Bronchial epithelial cell (primary cell): ENCODE measurements at places on chromosomes 7 and 10.

DNA sequence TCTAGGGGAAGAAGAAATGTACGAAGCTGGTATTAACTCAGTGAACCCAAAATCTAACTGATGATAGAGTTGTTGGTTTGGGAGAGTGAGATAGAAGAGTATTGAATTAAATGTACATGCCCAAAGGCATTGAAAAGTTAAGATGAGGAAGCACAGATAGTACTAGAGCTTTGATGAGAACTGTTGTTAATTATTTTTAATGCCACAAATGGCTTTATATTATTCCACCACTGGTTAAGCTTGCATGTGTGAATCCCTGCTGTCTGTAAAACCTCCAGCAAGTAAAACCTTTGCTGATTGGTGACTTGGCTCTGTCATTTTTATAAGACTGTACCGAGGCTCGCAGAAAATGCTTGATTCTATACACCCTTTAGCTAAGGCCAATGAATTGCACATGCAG, 382.7 kb upstream of the LRGUK start:
- DNase-seq = no peak

GRCh38 chr7:22444181-22444971, 55.6 kb downstream of the STEAP1B start:
- DNase-seq = peak; percentile 68

DNA sequence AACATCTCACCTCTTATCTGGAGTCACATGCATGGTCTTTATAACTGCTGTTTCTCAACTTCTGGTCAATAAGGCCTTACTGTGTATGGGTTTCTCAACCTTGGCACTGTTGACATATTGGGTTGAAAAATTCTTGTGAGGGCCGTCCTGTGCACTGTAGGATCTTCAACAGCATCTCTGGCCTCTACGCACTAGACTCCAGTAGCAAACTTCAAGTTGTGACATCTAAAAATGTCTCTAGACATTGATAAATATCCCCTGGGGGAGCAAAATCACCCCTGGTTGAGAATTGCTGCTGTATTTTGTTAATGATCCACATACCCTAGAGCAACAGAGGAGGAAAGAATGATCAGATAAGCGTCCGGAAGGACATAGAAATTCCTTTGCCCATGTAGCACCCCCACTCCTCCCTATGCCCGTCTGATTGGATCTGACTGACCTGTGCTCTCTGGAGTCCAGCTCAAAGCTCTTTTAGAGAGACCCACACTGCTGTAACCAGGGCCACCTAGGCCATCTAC, 423.5 kb upstream of the ZMIZ1 start:
- no peak for DNase-seq

GRCh38 chr10:72588266-72588665, 37.6 kb downstream of the MICU1 start:
- no peak for DNase-seq

DNA sequence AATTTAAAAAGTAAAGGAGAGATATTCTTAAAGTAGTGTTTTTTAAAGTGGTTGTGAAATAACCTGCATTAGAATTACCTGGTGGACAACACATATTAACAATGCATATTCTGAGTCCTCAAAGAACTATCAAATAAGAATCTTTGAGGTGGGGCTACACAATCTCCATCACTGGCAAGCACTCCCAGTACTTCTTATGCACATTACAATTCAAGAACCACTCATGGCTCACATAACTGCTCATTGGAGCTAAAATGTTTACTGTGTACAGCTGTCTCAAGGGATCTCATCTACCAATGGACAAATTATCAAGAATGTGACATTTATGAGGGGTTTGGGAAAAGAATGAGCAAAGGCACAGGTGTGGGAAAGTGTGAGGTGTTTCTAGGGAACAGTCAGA, 692.0 kb downstream of the PHTF2 start:
- DNase-seq = no peak

DNA sequence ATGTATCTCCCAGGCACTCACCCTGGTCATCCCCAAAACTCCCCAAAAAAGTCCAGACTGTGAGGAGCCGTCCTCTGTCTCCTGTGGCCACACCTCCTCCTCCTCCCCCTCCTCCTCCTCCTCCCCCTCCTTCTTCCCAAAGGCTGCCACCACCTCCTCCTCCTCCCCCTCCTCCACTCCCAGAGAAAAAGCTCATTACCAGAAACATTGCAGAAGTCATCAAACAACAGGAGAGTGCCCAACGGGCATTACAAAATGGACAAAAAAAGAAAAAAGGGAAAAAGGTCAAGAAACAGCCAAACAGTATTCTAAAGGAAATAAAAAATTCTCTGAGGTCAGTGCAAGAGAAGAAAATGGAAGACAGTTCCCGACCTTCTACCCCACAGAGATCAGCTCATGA, 7.1 kb downstream of the LMOD2 start:
- DNase-seq = no peak

GRCh38 chr7:22572937-22573336, 72.9 kb upstream of the STEAP1B start:
- DNase-seq = peak; percentile 100

DNA sequence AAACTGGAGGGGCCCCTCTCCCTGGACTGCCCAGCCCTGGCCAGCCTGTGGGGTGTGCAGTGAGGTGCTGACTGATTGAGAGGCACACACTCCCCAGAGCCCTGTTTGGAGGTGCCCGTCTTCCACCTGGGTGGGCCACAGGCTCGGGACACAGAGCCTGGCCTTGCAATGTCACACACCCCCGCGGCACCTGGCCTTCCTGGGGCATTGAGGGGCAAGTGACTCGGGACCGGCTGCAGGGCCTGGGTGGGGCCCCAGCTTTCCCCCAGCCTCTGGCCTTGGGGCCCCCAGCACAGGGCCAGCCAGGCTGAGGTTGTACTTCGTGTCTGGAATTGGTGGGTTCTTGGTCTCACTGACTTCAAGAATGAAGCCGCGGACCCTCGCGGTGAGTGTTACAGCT, 13.9 kb upstream of the NKX6-2 start:
- no peak for DNase-seq

GRCh38 chr10:2772816-2773631, 294.3 kb upstream of the PFKP start:
- no peak for DNase-seq

DNA sequence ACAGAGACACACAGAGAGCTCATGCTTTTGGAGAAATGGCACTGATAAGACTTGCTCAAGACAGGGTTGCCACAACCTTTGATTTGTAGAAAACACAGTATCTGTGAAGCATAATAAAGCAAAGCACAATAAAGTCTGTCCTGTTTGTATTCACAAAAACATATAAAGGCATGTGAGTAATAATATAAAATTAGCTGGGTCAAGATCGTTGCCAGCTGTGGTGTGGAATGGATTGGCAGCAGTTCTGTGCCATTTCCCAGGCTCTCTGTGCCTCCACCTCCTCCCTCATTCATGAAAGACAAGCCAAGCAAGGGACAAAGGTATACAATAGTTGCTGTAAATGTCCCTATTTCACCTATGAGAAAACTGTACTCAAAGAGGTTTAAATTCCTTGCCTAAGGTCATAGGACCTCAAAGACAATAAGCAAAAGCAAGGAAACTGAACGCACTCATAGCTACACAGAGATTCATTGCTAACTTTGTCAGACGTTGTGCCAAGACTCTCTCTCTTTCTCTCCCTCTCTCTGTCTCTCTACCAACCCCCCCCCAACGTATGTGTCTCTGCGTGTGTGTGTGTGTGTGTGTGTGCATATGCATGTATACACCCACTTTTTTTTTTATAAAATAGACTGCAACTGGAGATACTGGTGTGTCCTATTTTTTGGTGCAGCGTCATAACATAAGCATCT, 31.8 kb downstream of the CHST3 start:
- no peak for DNase-seq

DNA sequence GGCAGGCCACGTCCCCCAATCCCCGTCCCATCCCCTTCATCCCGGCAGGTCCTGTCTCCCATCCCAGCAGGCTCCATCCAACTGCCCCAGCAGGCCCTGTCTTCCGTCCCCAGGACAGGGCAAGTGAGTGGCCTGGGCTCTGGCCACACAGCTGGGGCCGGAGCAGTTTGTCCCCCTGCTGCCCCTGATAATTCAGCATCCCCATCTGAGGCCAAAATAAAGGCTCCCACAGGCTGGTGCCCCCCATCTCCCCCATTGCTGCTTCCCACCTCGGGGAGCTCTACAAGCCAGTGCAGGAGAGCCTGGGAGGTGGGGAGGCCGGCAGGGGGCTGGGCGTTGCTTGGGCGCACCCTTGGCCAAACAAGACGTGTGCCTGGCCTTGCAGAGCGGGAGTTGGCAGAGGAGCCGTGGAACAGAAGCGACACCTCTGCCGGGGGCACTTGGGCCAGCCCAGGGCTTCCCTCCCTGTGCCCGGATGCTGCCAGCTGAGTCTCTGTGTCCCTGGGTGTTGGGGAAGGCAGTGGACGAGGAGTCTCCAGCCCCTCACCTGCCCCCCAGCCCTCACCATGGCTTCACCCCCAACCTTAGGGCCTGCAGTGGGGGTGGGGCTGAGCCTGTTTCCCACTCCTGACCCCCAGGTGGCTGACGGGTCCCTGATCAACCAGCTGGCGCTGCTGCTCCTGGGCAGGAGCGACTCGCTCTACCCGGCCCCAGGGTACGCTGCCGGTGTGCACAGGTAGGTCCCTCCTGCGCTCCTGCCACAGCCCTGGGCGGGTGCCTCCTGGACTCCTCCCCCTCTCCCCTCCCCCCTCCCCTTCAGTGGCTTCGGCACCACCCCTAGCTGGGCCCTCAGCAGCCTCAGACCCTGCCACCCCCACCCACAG, 14.0 kb downstream of the AP5Z1 start:
- DNase-seq = no peak

DNA sequence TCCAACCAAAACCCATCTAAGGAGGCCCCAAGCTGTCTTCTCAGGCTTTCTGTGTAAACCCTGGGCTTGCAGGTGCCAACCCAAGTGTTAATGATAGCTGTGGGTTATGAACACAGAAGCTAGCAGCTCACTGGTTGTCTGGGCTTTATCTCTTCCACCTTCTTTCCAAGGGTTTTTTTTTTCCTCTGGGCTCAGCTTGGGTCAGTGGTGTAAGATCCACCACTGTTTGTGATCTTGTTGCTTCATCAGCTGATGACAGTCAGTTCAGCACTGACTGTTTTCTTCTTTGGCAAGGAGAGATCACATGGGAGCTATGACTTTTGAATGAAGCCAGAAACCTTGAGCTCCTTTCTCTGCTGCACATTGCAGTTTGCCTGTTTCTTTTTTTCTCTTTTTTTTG, 4.6 kb downstream of the GTPBP4 start:
- no peak for DNase-seq

DNA sequence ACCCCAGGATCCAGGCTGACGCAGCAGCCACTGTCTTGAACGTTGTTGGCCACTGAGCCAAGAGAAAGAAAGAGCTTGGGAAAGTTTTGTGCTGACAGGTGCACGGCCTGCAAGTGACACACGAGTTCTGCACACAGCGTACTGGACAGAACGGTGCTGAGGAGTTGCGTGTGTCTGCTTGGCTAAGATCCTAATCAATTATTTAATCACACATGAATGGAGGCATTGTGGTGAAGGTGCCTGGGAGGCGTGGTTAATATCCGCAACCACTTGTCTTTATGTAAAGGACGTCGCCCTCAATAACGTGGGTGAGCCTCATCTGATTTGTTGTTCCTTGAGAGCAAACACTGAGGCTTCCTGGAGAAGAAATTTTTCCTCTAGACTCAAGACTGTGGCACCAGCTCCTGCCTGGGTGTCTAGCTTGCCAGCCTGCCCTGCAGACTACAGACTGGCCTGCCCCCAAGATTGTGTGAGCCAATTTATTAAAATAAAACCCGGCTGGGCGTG, 16.6 kb upstream of the GNA12 start:
- peak; percentile 40 for DNase-seq

GRCh38 chr10:102424145-102424544, 3.5 kb downstream of the FBXL15 start:
- no peak for DNase-seq

DNA sequence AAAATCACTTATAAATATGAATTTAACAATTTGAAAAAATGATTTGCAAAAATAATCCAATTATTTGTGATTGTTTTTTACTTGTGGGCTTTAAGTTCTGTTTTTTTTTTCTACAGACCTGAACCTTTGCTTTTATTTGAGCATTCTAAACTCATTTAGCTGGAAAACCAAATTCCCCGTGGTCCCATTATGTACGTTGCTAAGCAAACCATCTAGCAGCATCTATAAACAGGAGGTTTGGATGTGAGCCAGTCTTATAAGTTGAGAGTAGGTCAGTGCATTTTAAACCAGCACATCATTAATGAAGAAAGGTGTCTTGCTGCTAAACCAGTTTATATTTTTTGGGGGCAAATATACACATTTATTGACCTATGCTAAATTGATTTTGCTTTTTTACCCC, 77.3 kb downstream of the LRRN3 start:
- DNase-seq = no peak

GRCh38 chr10:46006219-46006618, 24.2 kb downstream of the NCOA4 start:
- peak; percentile 78 for DNase-seq

DNA sequence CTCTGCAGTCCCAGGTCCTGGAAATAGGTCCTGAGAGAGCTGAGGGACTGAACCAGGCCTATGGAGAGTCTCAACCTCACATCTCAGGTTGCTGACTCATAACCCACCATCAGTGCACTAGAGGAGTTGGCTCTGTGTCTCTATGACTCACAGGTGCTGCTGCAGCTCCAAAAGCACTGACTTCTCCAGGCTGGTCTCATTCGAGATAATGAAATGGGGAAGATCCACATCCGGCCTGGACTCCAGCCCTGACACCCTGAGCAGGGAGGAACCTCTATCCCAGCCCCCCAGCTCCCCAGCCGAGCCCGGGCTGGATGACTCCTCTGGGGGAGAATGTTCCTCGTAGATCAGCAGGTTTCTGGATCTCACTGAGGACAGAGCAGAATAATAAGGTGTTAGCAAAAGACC, 35.5 kb upstream of the DGKI start:
- DNase-seq = peak; percentile 98

DNA sequence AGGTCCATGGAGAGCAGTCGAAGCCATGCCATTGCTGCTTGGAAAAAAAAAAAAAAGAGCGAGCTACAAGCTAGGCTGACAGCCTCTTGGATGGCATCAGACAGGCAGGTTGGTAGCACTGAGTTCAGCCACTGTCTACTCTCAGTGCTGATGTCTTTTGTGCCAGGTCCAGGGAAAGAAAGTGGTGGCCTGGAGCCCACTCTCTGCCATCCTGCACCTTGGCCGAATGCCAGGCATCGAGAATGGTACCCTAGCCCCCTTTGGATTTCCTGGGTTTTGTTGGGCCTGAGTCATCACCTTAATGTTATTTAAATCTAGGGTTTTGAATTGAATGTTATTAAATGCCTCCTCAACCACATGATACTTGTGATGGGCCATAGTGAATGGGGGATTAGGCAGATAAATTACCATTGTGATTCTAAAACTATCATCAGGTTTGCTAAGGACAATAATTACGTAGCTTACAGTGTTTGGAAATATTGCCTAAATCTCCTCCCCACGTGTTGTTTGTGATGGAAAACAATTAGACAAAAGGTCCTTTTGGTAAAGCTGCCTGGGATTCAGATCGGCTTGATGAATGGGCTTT, 195.7 kb upstream of the GPR26 start:
- DNase-seq = no peak

- peak; percentile 50 for DNase-seq
Observed at GRCh38 chr7:137953043-137953664, 48.7 kb downstream of the CREB3L2 start.

- no peak for DNase-seq
Observed at GRCh38 chr10:22945934-22946673, 18.3 kb downstream of the ARMC3 start.
